Activated gamma-delta T cell treated with anti-CD3 and anti-CD28 coated beads, Interleukin-2, amount 50 U/mL, for 16 hours (primary cell): ENCODE measurements at places on chromosomes 2 and 18.

- DNase-seq = no peak
Measured at GRCh38 chr2:179749210-179749609, 112.2 kb downstream of the ZNF385B start.

DNA sequence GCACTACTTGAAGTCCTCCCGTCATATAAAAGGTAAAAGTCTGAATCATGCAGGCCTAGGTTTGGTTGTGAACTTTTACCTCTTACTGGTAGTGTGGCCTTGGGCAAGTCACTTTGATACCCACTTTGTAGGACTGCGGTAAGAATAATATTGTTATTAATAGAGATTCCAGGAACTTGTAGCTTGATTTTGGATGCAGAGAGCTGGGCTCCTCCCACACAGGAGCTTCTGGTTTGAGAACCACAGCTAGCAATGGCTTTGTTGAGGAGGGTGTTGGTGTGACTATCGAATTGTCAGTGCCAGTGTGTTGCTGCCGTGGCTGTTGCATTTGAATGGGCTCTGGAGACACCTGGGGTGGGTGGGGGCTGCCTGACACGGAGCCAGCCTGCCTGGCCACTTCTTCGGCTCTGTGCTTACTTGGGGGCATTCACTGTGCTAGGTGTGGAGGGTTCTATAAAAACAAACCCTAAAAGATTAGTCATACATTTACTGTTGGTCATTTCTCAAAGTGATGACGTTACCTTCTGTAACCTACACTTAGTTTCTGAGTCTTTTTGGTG lies 38.5 kb downstream of the ASAP2 start:
- no peak for DNase-seq

DNA sequence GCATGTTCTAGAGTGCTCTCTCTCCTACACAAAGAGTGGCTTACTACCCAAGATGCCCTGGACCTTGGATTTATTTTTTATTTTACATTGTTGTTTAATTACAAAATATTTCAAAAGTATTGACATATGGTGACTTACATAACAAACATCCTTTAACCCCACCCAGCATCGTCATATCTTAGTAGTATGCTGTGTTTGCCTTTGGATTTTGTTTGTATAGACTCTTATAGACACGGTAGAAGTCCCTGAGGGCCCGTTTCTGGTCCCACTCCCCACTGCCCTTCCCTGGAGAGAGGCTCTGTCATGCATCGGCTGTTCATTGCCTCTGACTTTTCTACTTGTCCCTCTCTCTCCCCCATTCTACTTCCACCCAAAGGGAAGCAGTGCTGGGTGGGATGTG lies 112.0 kb downstream of the ZBTB7C start:
- no peak for DNase-seq

DNA sequence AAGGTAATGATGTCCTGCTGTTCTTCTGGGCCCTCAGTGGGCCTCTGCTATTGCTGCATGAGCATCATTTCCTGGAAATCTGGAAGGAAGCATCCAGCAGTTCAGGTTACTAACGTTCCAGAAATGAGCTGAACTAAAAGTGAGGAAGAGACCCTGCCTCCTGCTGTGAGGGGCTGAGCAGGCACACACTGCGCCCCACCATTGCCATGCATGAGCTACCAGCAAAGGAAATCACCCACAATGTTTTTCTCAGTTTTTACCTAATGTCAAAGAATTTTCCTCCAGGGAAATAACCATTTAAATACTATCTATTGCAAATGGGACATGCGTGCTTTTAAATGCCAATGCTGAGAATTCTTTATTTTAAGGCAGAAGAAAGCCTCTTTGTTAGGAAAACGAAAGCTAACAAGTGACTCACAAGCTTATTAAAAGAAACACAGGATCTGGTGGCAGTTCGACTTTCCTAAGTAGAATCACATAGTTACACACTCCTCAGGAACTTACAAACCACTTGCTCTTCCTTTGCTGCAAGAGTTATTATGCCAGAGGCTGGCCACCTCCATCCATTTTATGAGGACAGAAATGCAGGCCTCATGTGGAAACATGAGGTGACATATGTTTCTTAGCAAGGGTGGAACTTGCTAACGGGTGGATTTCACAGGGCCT lies 152.6 kb upstream of the TTC39C start:
- no peak for DNase-seq

GRCh38 chr18:63878925-63879324 lies 8.6 kb upstream of the SERPINB2 start:
- DNase-seq = no peak

- DNase-seq = no peak
Measured at GRCh38 chr18:3579701-3580100, 129.7 kb downstream of the TGIF1 start.

DNA sequence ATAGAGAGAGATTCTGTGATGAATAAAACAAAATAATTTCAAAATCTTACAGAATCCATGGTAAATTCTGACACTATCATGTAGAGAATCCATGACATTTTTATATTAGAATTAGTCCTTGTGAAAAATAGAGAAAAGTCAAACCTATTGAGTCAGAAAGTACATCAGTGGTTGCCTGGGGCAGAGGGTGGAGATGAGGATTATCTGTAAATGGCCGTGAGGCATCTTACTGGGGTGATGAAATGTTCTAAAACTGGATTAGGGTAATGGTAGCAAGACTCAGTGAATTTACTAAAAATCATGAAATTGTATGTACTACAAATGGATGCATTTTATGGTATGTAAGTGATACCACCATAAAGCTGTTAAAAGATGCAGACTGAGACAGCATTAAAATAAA lies 323.1 kb downstream of the SLC8A1 start:
- DNase-seq = no peak

DNA sequence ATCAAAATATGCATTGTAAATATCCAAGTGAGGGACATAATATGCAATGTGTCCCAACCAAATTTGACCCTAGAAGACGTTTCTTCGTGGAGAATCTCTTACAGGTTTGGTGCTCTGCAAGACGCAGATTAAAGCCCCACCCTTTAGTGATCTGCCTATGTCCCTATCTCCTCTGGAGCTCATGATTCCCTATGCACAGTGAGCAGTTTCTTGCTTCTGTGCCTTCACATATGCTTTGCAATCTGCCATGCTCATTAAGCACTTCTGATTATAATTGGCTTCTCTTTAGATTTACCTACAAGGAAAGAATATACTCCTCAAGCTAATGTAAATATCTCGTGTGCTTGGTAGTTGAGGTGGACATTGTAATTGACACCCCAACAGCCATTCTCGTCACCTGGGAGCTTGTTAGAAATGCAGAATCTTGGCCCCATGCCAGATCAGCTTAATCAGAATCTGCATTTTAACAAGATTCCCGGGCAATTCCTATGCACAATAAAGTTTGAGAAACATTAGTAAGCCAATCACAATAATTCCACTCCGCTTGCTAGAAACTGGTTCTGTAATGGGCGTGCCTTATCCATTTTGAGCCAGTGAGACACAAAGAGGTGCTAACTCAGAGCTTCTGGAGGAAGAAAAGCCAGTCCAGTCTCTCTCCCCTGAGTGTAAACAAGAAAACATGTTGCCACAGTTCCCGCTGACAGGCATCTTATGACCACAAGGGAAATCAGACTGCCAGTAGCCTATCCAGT lies 2.8 kb upstream of the PUM2 start:
- no peak for DNase-seq

- DNase-seq = no peak
Measured at GRCh38 chr2:231370749-231371429, 24.6 kb upstream of the B3GNT7 start.

GRCh38 chr18:476251-476664 lies 24.2 kb downstream of the COLEC12 start:
- no peak for DNase-seq

- DNase-seq = no peak
Measured at GRCh38 chr18:26862084-26862483, 3.4 kb downstream of the AQP4 start.

DNA sequence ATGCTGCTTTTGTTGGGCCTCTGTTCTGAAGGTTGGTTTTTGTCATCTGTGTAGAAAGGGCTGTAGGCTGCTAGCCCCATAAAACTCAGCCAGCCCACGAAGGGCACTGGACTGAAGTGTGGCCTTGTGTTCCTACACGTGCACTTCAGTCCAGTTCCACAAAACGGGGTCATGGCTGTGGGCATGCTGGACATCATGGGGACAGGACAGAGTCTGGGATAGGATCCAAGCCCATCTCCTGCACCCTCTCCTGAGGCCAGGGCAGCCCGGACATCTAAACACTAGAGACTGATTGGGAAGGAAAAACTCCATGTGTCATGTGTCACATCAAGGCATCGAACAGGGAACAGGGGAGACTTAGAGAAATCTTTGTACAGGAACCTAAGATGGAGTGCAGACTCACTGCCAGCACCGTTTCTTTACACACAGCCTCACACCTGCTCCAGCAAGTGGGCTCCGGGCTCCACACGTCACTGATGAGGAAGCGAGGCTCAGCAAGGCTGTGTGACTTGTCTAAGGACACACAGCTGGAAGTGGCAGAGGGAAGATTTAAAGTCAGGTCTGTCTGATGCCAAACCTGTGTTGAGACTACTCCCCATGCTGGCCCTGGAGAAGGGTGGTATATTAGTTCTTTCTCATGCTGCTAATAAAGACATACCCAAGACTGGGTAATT lies 74.8 kb upstream of the BCL2L11 start:
- no peak for DNase-seq

DNA sequence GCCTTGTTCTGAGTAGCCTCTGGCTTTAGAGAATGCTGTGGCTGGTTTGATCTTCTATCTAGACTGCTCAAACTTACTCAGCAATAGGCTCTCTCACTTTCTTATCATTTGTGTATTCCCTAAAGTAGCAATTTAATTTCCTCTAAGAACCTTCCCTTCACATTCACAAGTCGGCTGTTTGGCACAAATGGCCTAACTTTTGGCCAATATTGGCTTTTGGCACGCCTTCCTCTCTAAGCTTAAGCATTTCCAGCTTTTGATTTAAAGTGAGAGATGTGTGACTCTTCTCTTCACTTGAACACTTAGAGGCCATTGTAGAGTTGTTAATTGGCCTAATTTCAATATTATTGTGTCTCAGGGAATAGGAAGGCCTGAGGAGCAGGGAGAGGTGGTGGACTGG lies 219.5 kb upstream of the PXDN start:
- no peak for DNase-seq

- no peak for DNase-seq
Measured at GRCh38 chr18:24627644-24628315, 167.3 kb downstream of the HRH4 start.

DNA sequence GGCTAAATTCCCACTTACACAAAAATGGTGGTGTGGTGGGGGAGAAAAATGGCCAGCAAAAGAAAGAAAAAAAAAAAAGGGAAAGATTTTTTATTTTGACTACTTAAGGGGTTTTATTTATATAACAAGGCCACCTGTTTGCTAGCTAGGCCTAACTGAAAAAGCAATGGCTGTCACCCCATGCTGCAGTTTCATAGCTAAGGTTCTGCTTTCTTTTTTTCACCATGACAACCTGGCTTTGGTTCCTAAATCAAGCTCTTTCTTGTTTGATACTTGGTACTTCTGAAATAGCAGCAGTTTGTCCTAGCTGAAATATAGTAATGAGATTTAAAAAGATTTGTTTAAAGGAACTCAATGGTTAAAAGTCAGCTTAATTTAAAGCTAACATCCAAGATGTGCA lies 433.2 kb upstream of the MEX3C start:
- no peak for DNase-seq

GRCh38 chr2:84217456-84217855 lies 241.6 kb downstream of the SUCLG1 start:
- no peak for DNase-seq

GRCh38 chr2:8134985-8135682 lies 546.7 kb upstream of the ID2 start:
- no peak for DNase-seq

DNA sequence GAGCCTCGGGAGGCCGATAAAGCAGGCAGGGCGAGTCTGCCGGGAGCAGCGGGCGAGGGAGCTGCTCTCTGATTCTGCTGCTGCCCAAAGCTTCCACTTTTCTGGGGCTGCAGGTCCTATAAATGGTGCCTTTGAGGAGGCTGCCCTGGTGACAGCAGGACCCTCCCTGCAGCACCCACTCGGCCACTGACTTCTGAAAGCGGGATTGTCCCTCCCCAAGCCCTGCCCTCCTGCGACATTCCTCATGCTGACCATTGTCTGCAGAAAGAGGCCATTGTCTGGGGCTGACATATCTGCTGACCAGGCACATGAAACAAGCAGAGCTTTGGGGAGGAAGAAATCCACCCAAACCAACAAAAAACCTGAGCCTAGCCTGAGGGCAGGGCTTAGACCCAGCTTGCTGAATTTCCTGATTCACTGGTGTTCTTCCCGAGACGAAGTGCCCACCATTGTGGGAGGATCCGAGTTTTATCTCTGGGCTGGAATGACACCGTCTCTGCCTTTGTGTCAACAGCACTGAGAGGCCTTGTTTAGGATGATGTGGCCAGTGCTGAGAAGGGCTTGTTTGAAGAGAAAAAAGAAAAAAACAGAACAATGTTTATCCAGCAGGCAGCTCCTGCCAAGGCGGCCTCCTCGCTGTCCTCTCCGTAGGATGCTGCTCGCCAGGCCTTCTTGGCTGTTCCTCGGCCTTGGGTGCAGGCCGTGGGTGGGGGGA lies 129.7 kb downstream of the MYCN start:
- DNase-seq = no peak

DNA sequence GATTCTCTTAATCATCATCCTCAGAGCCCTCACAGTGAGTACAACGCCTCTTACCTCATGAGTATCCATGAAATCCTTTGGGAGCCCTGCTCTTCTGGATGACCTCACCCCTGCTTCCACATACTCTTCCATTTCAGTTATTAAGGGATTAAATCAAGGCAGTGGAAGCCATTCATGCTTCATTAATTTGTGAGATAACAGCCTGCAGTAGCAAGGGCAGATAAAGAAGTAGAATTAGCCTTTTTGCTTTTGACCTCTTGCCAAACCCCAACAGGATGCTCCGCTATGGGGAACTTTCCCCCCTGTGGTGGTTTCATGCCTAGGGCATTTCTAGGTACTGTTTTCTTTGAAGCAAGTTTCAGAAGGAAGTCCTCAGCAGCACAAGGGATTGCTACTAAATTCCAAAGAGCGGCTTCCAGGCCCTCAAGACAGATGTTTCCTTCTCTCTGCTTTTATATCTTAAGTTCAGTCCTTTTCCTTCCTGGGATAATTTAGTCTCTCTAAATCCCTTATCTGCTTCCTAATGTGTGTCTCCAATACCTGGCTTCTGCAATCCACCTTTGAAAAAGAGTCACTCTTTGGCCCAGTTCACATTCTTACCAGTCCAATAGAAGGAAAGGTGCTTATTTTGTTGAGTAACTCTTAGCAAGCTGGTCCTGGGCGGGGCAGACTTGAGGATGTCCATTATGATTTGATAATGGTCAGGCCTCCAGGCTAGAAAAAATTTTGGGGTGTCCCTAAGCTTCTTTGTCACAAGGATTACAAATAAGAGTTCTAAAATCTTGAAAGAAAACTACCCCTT lies 76.9 kb downstream of the MYO1B start:
- DNase-seq = no peak
